Kidney (tissue), 22 donors: ENCODE measurements at places on chromosomes 1 and 21.

DNA sequence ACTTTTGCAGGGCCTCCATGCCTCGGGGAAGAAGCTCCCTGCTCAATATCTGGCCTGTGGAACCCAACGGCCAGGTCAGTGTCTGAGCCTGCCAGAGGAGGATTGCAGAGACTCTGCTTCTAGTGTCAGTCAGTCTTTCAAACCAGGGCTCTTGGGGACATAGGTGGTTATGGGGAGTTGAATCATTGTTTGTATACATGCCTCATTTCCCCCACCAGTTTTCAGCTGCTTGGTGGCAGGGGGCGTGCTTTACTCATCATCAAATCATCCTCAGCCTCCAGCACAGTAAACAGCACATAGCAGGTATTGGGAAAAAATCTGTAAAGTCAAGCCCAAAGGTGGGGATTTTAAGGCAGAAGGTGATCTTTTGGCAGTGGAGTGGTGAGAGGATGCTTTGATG lies 17.4 kb upstream of the FAM89A start:
- H3K4me1 ChIP-seq: no peaks in the 10 kb centered on the region
- H3K36me3 ChIP-seq: no peaks in the 10 kb centered on the region
- no peaks in the 10 kb centered on the region for H3K27me3 ChIP-seq
- H3K4me3 ChIP-seq: no peak overlapping the region
- no peak overlapping the region for H3K27ac ChIP-seq

- H3K4me1 ChIP-seq: no peaks in the 10 kb centered on the region
- no peaks in the 10 kb centered on the region for H3K27me3 ChIP-seq
- H3K27ac ChIP-seq: no peak overlapping the region
- H3K36me3 ChIP-seq: no peaks in the 10 kb centered on the region
- no peak overlapping the region for H3K4me3 ChIP-seq
Observed at GRCh38 chr1:242081446-242081845, 82.5 kb upstream of the MAP1LC3C start.

GRCh38 chr1:234897754-234898454 lies 230.7 kb downstream of the TOMM20 start:
- H3K27me3 ChIP-seq: no peaks in the 10 kb centered on the region
- H3K4me1 ChIP-seq: no peaks in the 10 kb centered on the region
- H3K4me3 ChIP-seq: no peak overlapping the region

DNA sequence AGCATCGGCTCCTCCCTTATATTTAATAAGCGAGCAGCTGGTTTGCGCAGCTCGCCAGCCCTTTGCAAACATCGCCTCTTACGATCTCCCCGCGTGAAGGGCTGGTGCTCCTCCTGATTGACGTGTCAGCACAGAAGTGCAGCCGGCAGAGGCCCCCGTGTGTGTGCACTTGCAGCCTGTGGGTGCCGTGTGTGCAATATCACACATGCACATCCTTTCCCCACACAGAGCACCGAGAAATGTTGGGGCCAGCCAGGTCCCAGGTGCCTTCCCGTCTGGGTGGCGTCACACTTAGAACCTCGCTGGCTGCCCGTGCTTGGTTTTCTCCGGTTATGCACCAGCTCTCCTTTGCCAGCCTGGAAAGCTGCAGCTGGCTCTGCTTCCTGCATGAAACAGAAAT lies 126.6 kb upstream of the AJAP1 start:
- H3K4me1 ChIP-seq: no peaks in the 10 kb centered on the region
- no peak overlapping the region for H3K4me3 ChIP-seq
- H3K36me3 ChIP-seq: no peaks in the 10 kb centered on the region
- no peaks in the 10 kb centered on the region for H3K27me3 ChIP-seq

- no peak overlapping the region for H3K4me3 ChIP-seq
- DNase-seq: no peak
- H3K27ac ChIP-seq: peak overlapping the region; percentile 33
- no peaks in the 10 kb centered on the region for H3K27me3 ChIP-seq
- H3K4me1 ChIP-seq: no peaks in the 10 kb centered on the region
Observed at GRCh38 chr1:232416026-232416568, 213.8 kb downstream of the SIPA1L2 start.

- H3K27me3 ChIP-seq: no peaks in the 10 kb centered on the region
- DNase-seq: no peak
- H3K27ac ChIP-seq: no peak overlapping the region
Observed at GRCh38 chr1:201014816-201015200, 8.7 kb downstream of the KIF21B start.

- no peaks in the 10 kb centered on the region for H3K4me1 ChIP-seq
- DNase-seq: no peak
- H3K36me3 ChIP-seq: no peaks in the 10 kb centered on the region
- no peaks in the 10 kb centered on the region for H3K27me3 ChIP-seq
- no peak overlapping the region for H3K4me3 ChIP-seq
Observed at GRCh38 chr1:147676311-147677085, 6.2 kb upstream of the ACP6 start.

GRCh38 chr1:77533660-77534305 lies 148.7 kb downstream of the ZZZ3 start:
- H3K27me3 ChIP-seq: no peaks in the 10 kb centered on the region
- no peak overlapping the region for H3K27ac ChIP-seq
- no peaks in the 10 kb centered on the region for H3K4me1 ChIP-seq
- DNase-seq: peak; percentile 76

DNA sequence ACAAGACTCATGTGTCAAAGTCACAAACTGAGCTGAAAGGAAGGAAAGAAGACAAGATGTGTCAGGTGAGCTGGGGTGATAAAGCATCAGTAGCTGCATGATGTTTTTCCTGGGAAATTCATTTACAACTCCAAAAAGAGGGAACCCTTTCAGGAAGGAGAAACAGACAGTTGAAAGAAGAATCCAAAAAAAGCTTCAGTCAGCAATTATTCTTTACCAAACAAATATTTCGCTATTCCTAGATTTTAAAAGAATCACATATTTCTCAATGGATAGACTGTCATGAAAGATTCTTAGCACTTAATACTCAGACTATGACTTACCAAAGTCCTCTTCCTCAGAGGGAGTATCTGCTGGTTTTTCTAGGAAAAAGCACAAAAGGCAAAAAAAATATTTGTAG lies 214.7 kb downstream of the SLC44A5 start:
- no peak overlapping the region for H3K27ac ChIP-seq
- DNase-seq: no peak
- no peak overlapping the region for H3K4me3 ChIP-seq

GRCh38 chr1:89064632-89065031 lies 376 bp downstream of the GBP1 start:
- H3K27ac ChIP-seq: peak overlapping the region; percentile 82
- H3K27me3 ChIP-seq: no peaks in the 10 kb centered on the region
- DNase-seq: no peak
- H3K4me3 ChIP-seq: peak overlapping the region; percentile 59
- no peaks in the 10 kb centered on the region for H3K4me1 ChIP-seq

DNA sequence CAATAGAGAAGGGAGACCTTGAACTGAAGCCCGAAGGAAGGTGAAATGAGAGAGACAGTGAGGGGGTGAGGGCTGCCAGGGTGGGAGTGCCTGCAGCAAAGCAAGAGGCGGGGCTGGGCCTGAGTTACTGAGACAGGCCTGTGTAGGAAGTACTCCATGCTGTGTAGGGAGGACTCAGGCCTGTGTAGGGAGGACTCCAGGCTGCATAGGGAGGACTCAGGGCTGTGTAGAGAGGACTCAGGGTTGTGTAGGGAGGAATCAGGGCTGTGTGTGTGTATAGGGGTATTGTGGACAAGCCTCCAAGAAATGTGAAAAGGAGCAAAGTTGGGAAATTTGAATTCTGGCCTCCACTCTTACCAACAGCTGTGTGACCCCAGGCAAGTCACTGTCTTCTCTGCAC lies 133.8 kb upstream of the CACNA1E start:
- no peak for DNase-seq
- no peaks in the 10 kb centered on the region for H3K36me3 ChIP-seq
- H3K27ac ChIP-seq: no peak overlapping the region
- no peaks in the 10 kb centered on the region for H3K27me3 ChIP-seq
- H3K4me3 ChIP-seq: no peak overlapping the region

DNA sequence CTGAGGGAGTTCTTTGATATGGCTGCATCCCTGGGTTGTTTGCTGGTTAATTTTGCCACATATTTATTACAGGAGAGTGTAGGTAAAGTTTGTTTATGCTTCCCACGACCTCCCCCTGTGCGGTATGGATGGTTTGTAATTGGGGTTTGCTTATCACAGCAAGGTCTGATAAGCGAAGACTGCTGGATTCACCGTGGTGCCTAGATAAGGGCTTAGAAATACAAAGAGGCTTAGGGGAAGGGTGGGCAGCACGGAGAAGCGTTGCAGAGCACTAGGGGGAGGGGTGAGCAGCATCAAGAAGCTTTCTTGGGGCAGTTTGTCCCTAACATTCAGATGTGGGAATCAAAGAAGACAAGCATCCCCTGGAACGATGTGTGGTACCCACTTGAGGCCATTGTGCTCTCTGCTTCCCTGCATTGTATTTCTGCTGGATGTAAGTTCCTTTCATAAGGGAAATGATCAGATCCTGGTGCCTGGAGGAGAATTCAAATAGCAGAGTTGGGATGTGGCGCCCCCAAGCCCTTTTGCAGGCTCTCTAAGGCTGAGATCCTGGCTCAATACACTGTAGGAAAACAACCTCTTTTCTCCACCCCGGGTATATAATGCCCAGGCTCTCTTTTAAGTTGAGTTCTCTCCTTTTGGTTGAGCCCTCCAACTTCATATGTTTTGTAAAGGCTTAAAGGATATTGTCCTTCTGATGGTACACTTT lies 598.1 kb upstream of the ADGRL4 start:
- H3K4me3 ChIP-seq: no peak overlapping the region
- H3K4me1 ChIP-seq: no peaks in the 10 kb centered on the region
- DNase-seq: no peak
- no peak overlapping the region for H3K27ac ChIP-seq
- no peaks in the 10 kb centered on the region for H3K36me3 ChIP-seq

GRCh38 chr1:72100771-72101170 lies 181.6 kb downstream of the NEGR1 start:
- H3K27me3 ChIP-seq: no peaks in the 10 kb centered on the region
- no peaks in the 10 kb centered on the region for H3K4me1 ChIP-seq
- no peak overlapping the region for H3K4me3 ChIP-seq
- no peaks in the 10 kb centered on the region for H3K36me3 ChIP-seq

DNA sequence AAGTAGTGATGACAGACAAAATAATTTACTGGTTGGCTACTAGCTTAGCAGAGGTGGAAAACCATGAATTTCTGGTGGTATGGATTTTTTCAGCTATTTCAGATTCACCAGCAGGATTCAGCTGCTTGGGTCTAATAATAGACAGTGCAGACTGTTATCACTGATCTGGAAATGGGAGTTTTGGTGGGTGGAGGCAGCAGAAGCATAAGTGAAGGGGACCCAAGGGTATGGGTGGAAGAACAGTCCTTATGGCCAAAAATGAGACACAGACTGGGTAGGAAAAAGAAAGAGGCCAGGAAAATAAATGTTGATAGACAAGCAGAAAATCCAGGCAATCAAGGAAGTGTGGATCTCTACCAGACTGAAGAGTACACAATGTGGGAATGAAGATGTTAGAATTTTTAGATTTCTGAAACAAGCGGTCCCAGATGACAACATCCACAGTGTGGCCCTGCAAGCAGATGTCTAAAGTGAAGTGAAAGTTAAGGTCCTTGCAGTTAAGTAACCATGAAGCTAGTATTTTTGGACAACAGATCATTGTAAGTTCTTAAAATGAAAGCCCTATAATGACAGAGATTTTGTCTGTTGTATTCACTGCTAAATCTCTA lies 24.7 kb downstream of the LYST start:
- H3K4me3 ChIP-seq: no peak overlapping the region
- no peak for DNase-seq
- no peaks in the 10 kb centered on the region for H3K27me3 ChIP-seq
- H3K27ac ChIP-seq: no peak overlapping the region
- no peaks in the 10 kb centered on the region for H3K36me3 ChIP-seq

DNA sequence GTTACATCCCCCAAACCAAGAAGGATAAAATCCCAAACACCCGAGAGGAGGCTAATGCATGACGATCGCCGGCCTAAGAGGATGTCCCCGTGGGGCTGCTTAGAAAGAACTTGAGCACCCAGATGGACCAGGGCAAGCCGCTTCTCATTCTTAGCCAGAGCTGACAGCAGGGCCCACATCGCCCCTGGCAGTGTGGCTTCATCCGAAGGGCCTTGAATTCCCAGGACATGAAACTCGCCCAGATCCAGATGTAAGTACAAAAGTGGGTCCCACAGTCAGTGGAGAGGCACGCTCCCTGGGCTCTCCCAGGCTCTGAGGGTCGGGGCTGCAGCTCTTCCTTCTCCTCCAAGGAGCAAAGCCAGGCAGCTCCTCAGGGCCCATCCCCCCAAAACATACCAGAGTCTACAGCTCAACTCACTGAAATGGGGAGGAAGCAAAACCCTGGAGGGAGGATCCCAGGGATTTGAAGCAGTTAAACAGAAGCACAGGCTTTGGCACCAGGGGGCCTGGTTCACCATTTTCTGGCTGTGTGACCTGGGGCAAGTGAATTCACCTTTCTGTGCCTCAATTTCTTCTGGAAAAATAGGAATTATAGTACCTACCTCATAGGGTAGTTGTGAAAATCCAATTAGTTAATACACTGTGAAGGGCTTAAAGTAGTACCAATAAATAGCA lies 85.6 kb downstream of the MAN1C1 start:
- no peak for DNase-seq
- no peaks in the 10 kb centered on the region for H3K36me3 ChIP-seq
- H3K27ac ChIP-seq: no peak overlapping the region
- H3K4me1 ChIP-seq: peaks cover 15% of the 10 kb centered on the region
- no peak overlapping the region for H3K4me3 ChIP-seq
- no peaks in the 10 kb centered on the region for H3K27me3 ChIP-seq
